ENCODE measurements at places on chromosomes 5 and 9.

GRCh38 chr9:136625101-136626065, 37.3 kb upstream of the EGFL7 start:
- DNase-seq, result no peak
- no peaks in the 10 kb centered on the region for H3K27me3 ChIP-seq
- H3K4me3 ChIP-seq, result no peak overlapping the region
- no peak overlapping the region for H3K27ac ChIP-seq
- 0 out of 2 replicates have a peak, but pooled peaks cover 1% of the 10 kb centered on the region for H3K4me1 ChIP-seq
- H3K36me3 ChIP-seq, result no peaks in the 10 kb centered on the region

DNA sequence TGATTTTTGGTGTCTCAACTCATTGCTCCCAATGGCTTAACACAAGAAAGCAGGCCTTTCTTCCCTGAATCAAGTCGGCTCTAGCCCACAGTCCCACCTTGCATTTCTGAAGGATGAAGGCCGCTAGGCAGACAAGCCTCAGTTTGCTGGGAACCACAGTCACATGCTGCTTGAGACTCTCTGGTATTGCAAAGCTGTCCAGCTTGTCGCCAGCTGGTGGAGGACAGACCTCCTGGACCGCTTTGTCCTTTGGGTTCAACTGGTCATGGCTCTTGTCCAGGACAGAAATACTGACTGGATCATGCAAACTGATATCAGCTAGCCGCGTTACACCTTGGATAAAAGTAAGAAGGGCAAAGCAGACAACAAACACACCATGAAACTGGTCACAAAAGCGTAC, 23.1 kb downstream of the DDX31 start:
- H3K27ac ChIP-seq, result no peak overlapping the region
- H3K27me3 ChIP-seq, result no peaks in the 10 kb centered on the region
- H3K4me1 ChIP-seq, result no peaks in the 10 kb centered on the region
- no peak for DNase-seq
- H3K36me3 ChIP-seq, result peaks cover 17% of the 10 kb centered on the region
- no peak overlapping the region for H3K4me3 ChIP-seq

DNA sequence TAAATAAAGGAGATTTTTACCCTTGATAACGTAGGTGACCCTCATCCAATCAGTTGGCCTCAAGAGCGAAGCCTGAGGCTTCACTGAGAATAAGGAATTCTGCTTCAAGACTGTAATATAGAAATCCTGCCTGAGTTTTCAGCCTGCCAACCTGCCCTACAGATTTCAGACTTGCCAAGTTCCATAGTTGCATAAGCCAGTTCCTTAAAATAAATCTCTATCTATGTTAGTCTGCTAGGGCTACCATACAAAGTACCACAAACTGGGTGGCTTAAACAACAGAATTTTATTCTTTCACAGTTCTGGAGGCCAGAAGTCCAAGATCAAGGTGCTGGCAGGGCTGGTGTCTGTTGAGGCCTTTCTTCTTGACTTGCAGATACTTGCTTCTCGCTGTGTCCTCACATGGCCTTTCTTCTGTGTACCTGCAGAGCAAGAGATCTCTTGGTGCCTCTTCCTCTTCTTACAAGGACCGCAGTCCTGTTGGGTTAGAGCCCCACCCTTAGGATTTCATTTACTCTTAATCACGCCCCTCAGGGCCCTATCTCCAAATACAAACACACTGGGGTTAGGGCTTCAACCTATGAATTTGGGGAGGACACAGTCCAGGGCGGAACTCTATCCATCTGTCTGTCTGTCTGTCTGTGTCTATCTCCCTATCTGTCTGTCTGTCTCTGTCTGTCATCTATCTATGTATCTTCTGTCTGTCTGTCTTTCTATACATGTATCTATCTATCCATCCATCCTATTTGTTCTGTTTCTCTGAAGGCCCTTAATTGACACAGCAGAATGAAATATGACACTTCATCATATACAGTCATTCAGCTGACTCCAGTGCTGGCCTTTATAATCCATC, 17.0 kb upstream of the CMBL start:
- no peaks in the 10 kb centered on the region for H3K36me3 ChIP-seq
- H3K4me3 ChIP-seq, result no peak overlapping the region
- no peaks in the 10 kb centered on the region for H3K4me1 ChIP-seq
- H3K27me3 ChIP-seq, result no peaks in the 10 kb centered on the region
- DNase-seq, result no peak

DNA sequence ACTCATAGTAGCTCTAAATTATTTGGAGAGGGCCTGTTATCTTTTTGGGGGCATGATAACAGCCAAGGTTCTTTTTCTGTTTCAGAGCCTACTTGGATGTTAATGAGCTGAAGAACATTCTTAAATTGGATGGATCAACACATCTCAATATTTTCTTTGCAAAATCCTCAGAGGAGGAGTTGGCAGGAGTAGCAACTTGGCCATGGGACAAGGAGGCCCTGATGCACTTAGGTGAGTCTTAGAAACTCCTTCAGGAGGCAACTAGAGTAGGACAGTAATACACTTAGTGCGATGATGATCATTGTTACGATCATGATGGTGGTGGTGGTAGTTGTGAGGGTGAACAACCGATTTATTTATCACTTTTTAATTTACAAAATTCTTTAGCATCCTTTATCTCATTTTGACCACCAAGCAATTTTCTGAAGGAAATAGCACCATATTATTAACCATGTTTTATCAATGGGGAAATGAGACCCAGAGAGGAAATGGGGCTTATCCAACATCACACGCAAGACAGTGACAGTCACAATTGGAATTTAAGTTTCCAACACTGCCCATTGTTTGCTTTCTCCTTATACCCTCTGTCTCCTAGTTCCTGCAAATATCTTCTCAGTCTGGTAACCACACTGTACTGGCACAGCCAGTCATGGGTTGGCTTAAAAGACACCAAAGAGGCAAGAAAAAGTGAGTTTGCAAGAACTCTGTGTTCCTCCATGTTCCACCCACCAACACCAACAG, 54.0 kb downstream of the PAPPA start:
- no peaks in the 10 kb centered on the region for H3K27me3 ChIP-seq
- H3K4me1 ChIP-seq, result no peaks in the 10 kb centered on the region
- DNase-seq, result no peak

GRCh38 chr9:109114670-109115069, 5.1 kb downstream of the TMEM245 start:
- DNase-seq, result no peak
- H3K27me3 ChIP-seq, result no peaks in the 10 kb centered on the region
- no peak overlapping the region for H3K4me3 ChIP-seq
- H3K4me1 ChIP-seq, result no peaks in the 10 kb centered on the region

DNA sequence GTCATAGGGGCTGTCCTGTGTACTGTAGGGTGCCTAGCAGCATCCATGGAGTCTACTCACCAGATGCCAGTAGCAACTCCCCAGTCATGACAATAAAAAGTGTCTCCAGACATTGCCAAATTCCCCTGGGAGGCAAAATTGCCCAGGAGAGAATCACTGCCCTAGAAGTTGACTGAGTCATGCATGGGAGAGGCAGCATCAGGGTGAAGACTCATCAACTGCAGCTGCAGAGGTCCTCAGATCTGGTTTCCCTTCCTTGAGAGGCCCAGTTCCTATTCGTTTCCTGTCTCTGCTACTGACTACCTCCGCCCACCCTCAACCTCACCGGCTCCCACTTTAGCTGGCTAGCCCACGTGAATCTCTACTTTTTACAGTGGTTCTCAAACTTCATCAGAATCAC, 88.6 kb upstream of the AGXT2 start:
- H3K27me3 ChIP-seq, result no peaks in the 10 kb centered on the region
- no peak for DNase-seq
- no peaks in the 10 kb centered on the region for H3K36me3 ChIP-seq

DNA sequence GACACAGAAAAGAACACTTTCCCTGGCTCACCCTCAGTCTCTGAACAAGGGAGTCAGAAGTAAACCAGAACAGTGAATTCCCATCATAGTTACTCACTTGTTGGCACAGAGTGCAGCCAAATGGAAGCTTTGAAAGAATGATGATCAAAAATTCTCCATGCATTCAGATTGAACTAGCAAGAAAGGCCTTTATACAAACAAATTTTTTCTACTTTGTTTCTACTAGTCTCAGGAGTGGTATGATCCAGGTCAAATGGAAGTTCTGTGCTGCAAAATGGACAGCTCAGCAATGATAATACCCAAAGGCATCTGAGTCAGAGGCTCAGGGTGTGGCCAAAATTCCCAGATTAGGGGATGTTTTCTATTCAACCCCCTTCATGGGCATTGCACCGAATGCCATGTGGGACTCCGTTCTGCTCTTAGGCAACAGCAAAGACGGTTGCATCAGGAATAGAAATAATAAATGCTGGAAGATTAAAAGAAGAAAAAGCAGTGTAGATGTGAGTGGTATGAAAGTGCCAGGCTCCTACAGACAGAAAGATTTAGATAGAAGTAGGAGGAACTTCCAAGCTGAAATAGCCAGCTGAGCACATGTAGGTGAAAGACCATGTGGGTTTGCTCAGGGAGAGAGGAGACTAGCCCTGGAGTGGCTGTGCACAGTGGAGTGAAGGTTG, 24.0 kb upstream of the ASPN start:
- H3K27ac ChIP-seq, result no peak overlapping the region
- no peaks in the 10 kb centered on the region for H3K36me3 ChIP-seq
- H3K4me3 ChIP-seq, result no peak overlapping the region
- H3K4me1 ChIP-seq, result peaks cover 2% of the 10 kb centered on the region

DNA sequence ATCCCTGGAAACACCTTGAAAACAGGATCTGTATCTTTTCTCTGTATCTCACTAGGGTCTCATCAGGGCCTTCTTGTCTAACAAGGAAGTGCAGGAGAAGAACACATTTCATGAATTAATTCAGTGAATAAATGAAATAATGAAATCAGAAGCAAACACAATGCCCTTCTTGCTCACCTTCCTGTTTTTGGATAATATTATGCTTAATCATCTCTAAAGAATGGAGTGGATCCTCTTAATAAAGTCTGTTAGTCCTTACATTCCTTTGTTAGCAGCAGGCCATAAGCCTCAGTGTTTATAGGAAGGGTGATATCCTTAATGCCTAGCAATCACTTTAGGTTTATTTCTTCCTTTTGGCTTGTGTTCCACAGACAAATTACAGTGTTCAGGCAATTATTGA, 837.1 kb upstream of the SEMA6A start:
- H3K27me3 ChIP-seq, result no peaks in the 10 kb centered on the region
- no peak for DNase-seq
- no peaks in the 10 kb centered on the region for H3K4me1 ChIP-seq

DNA sequence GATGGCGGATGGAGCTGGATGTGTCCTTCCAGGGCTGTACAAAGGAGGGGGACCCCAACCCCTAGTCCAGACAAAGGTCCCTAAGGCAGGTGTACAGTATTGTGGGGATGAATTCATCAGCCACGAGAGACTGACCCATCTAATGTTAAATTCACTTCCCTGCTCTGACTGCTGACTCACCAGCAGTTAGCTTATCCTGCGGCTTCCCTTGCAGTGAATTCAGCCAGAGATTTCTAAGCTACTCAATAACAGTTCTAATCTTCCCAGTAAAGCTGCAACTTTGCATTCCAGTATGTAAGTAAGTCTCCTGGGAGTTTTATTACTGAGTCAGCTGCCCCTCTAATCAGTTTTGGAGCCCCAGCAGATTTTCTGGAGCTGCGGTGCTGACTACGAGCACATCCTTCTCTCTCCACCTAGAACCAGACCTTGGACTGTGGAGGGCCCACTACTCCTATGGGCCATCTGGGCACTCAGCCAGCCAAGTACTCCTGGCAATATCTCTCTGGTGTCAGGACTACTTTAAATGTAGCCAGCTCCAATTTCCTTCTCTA, 16.1 kb downstream of the B4GALT1 start:
- no peak for DNase-seq
- H3K4me1 ChIP-seq, result no peaks in the 10 kb centered on the region
- no peak overlapping the region for H3K4me3 ChIP-seq
- no peak overlapping the region for H3K27ac ChIP-seq

GRCh38 chr5:181028032-181028819, 11.8 kb upstream of the BTNL9 start:
- DNase-seq, result peak; percentile 72
- no peaks in the 10 kb centered on the region for H3K36me3 ChIP-seq
- no peaks in the 10 kb centered on the region for H3K27me3 ChIP-seq
- no peak overlapping the region for H3K27ac ChIP-seq

DNA sequence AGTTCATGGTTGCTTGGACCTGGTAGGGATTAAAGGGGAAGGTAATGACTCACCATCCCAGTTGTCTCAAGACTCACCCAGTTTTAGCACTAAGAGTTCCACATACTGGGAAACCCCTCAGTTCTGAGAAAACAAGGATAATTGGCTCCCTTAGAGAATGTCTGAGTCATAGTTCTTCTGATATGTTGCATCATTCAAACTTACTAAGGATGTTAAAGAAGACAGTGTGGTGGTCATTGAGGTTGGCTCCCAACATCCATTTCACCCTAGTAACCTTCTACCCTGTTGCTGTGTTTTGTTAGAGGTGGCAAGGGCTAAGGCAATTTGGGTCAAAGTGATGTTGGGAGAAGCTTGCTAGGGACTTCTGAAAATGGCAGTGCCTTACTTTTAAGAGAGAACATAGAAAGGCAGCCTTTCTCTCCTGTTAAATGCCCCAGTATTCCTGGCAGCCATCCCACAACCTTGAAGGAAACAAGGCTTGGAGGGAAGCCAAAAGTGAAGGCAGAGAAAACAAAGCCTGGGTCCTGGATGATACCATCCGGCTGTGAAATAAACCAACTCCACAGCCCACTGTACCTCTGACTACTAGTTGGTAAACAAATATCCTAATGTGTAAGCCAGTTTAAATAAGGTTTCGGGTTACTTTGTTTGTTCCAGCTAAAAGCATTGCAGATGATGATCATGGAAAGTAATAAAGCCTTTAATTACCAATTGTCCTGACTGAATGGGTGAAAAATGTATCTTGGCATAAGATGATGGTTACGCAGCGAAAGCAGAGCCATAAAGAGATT, 80.4 kb upstream of the ADAMTSL1 start:
- no peak overlapping the region for H3K27ac ChIP-seq
- H3K4me3 ChIP-seq, result no peak overlapping the region
- H3K4me1 ChIP-seq, result no peaks in the 10 kb centered on the region
- no peak for DNase-seq
- no peaks in the 10 kb centered on the region for H3K27me3 ChIP-seq
- H3K36me3 ChIP-seq, result no peaks in the 10 kb centered on the region

- H3K4me1 ChIP-seq, result no peaks in the 10 kb centered on the region
- H3K4me3 ChIP-seq, result no peak overlapping the region
- no peak overlapping the region for H3K27ac ChIP-seq
- H3K36me3 ChIP-seq, result no peaks in the 10 kb centered on the region
- no peak for DNase-seq
- no peaks in the 10 kb centered on the region for H3K27me3 ChIP-seq
Observed at GRCh38 chr5:60010328-60010727, 116.8 kb upstream of the PDE4D start.

All from iPS DF 6.9 (cell line).